ENCODE measurements at places on chromosomes 3 and 15.

- DNase-seq: peak; percentile 29
Observed at GRCh38 chr3:44439499-44440295, 37.8 kb downstream of the ZNF445 start.

GRCh38 chr3:90035643-90036042 lies 928.2 kb downstream of the EPHA3 start:
- DNase-seq: no peak

DNA sequence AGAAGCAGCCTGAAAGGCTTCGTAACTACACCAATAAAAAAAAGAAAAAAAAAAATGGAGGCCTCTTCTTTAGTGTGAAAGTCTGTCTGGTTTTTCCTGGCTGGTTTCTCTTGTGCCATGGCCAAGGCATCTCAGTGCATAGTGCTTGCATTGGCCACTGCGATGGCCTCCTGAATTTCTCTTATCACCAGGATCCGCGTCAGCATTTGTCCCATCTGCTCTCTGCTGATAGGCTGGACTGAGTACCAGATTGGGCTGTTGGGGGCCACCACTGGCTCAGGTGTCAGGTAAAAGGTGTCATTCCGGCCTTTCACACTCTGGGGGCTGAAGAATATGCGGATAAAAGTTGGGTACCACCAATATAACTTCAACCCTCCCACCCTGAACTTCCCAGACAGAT lies 1.1 kb upstream of the IMPDH2 start:
- no peak for DNase-seq

- DNase-seq: no peak
Observed at GRCh38 chr15:71736286-71736947, 73.9 kb upstream of the NR2E3 start.

- no peak for DNase-seq
Observed at GRCh38 chr3:195187609-195188425, 83.1 kb downstream of the XXYLT1 start.

- DNase-seq: no peak
Observed at GRCh38 chr3:4310971-4311370, 7.8 kb downstream of the SETMAR start.

- no peak for DNase-seq
Observed at GRCh38 chr3:37540786-37541185, 320.9 kb upstream of the CTDSPL start.

DNA sequence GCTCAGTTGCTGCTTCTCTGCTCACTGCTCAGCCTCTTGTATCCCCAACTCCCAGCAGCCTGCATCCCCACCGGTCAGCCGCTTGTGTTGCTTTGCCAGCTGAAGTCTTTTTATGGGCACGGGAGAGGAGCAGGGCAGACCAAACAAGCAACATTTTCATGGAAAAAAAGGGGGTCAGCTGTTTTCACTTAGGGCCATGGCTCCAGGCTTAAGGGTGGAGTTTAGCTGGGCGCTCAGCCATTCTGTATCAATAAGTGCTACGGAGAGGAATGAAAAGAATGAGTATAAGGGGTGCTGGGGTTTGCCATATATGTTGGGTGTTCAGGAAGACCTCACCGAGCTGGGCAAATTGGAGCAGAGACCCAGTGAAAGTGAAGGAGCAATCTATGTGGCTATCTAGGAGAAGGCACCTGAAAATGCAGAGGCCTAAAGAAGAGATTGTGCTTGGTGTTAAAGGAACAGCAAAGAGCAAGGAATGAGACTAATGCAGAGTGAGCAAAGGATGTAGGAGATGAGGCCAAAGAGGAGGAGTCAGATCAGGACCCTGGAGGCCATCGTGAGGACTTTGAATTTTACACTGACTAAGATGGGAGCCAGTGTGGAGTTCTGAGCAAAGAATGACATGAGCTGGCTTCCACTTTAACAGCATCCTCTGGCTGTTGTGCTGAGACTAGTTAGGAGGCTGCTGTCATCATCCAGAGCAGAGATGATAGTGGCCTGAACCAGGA lies 16.6 kb upstream of the IREB2 start:
- DNase-seq: no peak

- no peak for DNase-seq
Observed at GRCh38 chr15:51714911-51715310, 22.5 kb downstream of the LYSMD2 start.

DNA sequence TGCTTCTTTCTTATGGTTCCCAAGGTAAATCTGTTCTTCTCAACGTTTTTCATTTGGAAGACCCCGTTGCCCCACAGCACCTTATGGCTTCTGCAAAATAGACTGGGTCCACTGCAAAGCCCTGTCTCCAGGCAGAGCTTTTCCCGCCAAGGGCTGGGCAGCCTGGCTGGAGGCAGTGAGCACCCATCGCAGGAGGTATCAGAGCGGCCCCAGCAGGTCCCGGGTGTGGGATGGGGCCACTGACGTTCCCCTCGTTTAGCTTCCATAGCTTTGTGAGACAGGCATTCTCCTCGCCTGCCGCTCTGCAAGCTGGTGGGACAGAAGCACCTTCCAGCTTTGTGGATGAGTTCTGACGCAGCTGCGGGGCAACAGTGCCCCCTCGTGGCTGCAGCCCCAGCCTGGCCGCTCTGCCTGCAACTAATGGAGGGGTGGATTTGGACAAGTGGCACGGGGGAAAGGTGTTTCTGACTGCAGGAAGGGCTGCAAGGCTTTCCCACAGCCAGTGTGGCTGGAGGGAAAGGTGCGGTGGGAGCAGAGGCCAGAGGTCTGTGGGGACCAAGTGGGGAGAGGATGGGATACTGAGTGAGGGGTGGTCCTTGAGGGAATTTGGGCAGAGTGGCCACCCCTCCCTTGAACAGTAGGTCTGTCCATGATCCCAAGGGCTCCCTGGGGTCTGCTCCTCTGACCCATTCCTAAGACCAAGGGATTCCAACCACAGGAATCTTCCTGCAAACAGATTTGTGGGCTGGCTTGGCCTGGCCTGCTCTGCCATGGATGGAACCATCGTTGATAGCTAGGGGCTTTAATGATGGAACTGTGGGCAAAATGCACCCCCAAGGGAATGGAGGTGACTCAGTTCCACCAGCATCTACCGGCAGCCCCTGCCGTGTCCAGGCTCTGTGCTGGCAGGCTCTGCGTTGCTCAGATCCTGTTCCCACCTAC lies 99.4 kb downstream of the FBLN2 start:
- DNase-seq: peak; percentile 80

DNA sequence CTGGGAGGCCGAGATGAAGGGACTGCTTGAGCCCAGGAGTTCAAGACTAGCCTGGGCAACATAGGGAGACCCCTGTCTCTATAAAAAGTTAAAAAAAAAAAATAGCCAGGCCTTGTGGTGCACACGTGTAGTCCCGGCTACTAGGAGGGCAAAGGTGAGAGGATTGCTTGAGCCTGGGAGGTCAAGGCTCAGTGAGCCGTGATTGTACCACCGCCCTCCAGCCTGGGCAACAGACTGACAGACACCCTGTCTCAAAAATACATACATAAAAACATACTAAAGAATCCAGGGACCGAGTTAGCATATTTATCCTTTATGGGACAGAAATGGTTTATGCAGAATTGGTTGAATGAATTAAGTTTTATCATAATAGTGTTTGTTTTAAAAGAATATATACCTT lies 13.7 kb downstream of the SIAH2 start:
- no peak for DNase-seq

DNA sequence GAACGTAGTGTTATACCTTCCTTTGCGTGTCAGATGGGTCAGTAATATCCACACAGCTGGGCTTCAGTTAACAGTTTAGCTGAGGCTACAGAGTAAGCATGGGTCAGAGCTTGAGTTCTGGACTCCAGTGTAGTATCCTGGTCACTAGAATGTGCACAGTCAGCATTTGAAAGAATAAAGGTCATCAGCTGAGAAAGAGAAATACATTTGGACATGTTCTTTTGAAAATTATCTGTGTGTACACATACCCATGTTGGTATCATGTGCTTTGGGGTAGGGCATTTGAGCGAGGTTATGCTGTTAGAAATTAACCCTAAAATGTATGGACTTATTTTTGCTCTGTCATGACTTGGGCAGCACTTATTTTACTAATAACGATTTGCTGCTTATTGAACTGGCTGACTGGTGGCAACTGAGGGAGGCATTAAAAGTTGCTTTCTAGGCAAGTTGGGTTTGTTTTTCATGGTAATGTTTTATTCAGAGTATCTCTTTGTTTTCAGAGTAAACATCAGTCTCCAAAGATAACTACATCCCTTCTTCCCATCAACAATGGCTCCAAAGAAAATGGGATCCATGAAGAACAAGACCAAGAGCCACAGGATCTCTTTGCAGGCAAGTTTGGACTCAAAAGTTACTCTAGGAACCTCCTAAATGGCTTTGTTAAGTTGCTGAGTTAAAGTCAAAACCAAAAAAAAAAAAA lies 16.4 kb downstream of the SNX1 start:
- DNase-seq: no peak

GRCh38 chr3:12301513-12301912 lies 12.6 kb downstream of the PPARG start:
- no peak for DNase-seq

GRCh38 chr15:101351736-101352135 lies 56.7 kb upstream of the SNRPA1 start:
- DNase-seq: no peak

- no peak for DNase-seq
Observed at GRCh38 chr3:169342652-169343505, 320.6 kb downstream of the MECOM start.

DNA sequence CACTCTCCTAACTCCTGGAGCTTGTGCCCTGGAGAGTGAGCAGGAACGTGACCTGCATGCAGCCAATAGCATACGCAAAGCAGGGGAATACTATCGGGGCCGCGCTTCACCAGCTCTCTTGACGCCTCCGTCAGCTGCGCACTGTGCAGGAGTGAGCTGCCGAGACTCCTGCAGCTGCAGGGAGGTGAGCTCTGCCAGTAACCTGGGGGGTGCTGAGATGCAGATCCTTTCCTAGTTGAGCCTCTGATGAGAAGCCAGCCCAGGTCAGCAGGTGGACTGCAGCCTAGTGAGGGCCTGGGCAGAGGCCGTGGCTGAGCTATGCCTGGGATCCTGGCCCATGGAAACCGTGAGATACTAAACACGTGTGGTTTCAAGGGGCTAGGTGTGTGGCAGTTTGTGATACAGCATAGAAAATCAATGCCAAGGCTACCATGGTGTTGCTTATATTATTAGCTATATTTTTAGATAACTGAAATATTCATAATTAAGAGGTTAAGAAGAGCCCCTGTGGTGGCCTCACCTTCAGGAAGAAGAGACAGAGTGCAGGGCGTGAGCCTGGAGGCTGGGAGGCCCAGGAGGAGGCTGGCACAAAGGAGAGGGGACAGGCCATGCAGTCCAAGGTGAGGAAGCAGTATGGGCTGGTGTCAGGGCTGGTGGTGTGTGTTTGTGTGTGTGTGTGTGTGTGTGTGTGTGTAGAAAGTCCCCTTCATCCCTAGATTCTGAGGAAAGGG lies 5.9 kb upstream of the DNAJB8 start:
- DNase-seq: no peak

GRCh38 chr15:68553994-68554720 lies 24.6 kb upstream of the CORO2B start:
- peak; percentile 58 for DNase-seq

DNA sequence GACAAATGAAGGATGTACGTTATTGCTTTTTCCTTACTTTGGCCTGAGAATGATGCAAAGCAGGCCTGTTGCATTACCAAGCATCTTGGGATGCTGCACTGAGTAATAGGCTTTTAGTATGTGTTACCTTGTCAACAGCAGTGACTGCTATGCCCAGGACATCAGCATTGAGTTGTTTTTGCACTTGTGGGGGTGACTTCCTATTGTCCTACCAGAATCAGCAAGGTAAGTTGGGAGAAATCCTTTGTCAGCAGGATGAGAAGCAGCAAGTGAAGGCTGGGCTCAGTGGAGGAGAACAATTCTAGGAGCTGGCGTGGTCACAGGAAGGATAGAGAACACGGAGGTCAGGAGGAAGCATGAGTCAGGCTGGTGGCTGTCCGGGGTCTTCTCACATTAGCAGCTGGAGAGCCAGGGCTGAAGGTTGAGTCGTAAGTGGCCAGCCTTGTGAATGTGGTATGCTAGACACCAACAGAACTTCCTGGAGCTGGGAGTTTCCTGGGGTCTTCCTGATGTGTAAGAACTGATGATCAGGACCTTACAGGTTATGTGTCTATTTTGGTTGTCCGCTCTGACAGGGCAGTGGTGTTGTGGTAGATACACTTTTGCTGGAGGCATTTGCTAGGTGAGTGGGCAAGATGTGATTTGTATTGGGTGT lies 142.7 kb downstream of the FNDC3B start:
- DNase-seq: no peak

DNA sequence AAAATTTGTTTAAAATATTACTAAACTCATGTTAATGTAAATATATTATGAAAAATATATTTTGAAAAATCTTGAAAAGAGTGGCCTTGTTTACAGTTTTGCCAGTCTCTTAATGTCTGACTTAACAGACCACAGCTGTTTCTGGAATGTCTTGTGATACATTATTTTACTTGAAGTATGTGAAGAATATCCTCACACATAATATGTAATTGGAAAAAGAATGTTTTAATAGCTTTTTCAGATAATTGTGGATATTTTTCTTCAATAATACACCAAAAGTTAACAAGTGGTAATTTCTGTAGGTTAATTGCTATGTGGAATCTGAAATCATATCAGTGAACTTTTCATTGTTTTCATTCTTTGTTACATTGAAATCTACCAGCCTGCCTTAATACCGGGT lies 101.3 kb downstream of the UBE2E2 start:
- DNase-seq: no peak

- no peak for DNase-seq
Observed at GRCh38 chr3:112734171-112734570, 93.2 kb upstream of the CCDC80 start.

DNA sequence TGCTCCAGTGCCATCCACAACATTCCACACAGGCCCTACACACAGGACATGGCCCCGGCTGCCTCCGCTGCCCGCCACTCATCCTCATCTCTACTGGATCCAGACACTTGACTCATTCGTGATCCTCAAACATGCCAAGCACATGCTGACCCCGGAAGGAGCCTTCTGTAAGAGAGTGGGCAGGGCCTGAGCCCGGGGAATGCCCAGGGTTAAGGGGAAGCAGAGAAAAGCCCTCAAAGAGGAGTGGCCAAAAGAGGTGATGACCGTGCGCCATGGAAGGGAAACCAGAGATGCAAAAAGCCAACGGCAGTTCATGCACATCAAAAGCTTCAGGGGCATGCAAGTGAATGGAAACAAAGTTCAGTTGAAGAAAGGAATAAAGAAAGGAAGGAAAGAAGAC lies 46.1 kb downstream of the RFTN1 start:
- DNase-seq: no peak

- DNase-seq: no peak
Observed at GRCh38 chr15:89777073-89777751, 1.1 kb downstream of the MESP2 start.

DNA sequence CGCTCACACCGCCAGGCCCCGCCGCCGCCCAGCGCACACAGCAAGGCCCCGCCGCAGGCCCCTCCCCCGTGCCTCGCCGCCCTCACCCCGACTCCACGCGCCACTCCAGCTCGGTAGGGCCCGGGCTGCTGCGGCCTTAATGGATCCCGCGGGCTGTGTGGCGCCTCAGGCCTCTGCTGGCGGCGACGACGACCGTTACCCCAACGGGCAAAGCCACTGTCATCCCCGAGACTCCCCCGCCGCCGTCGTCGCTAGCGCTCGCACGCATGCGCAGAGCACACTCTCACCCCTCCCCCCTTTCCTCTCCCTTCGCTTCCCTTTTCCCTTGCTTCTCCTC lies at the start of gene MSL2:
MSL2 (minus strand) TSS at position 272 of the 337 bp plus-strand sequence. CDS start 1,222 bp downstream, outside the sequence.
- no peak for DNase-seq

GRCh38 chr15:47265686-47266085 lies 451.6 kb upstream of the SEMA6D start:
- DNase-seq: no peak
